ENCODE measurements at places on chromosomes 4 and X.

GRCh38 chr4:27917381-27917780 is 1056.7 kb downstream of the STIM2 start:
- DNase-seq: no peak

- DNase-seq: peak; percentile 18
Measured at GRCh38 chr4:7539659-7540058, 104.9 kb upstream of the PSAPL1 start.

DNA sequence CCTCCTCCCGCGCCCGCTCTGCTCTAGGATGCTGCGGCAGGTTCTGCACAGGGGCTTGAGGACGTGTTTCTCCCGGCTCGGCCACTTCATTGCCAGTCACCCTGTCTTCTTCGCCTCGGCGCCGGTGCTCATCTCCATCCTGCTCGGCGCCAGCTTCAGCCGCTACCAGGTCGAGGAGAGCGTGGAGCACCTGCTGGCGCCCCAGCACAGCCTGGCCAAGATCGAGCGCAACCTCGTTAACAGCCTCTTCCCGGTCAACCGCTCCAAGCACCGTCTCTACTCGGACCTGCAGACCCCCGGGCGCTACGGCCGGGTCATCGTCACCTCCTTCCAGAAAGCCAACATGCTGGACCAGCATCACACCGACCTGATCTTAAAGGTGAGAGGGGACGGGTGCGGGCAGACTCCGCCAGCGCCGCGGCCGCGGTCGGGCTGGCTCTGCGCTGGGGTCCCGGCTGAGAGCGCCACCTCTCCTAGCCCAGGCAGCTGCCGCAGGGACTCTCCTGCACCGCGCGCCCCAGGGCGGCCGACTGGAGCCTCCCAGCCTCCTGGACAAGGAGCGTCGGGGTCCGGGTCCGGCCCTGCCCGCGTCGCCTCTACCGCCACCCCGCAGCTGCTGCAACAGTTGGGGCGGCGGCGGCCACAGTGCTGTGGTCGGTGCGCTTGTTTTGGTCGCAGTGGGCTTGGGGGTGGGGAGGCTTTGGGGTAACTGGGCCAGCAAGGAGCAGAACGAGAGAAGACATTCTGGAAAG is at the start of gene PTCHD1:
PTCHD1 (plus strand) TSS at position 2 of the 752 bp plus-strand sequence; CDS start at position 29, 27 bp downstream.
- DNase-seq: no peak

GRCh38 chr4:28360681-28361080 is 1500.0 kb downstream of the STIM2 start:
- DNase-seq: no peak

- no peak for DNase-seq
Measured at GRCh38 chr4:90025248-90025647, 101.9 kb upstream of the CCSER1 start.

DNA sequence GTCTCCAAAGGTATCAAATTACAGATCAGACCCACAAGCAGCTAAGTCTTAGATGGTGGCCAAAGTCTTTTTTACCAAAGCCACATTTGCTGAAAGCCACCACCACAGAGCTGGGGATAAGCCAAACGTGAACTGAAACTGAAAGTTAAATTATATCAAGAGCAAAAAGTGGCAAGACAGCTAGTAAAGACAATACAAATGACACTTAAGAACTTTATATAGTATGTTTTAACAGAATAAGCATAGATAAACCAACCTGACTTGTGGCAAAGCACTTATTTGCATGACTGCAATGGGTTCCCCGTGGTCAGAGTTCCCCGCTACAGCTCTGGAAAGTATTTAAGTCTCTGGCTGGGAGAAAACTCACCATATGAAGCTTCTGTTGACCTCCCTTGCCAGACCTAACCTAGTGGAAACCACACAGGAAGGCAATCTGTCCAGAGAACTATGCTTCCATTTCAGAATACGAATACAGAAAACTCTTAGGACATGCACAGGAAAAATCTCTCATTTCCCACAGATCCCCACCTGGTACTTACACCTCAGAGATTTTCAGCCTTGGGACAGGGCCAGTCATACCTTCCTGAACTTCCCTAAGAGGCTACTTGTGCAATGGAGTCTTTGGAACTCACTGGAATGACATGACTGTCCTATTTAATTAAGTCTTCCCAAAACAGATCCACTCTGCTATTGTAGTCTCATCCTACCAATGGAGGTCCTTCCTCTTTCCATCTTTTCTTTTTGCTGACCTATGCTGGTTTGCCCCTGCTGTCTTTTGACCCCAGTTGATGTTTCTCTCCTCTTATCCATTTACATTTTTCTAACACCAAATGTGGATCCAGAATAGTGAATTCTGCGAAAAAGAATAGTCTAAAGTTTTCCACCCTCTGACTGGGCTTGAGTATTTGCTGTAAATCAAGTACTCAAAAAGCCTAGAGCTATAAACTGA is 225.1 kb downstream of the NR3C2 start:
- no peak for DNase-seq

DNA sequence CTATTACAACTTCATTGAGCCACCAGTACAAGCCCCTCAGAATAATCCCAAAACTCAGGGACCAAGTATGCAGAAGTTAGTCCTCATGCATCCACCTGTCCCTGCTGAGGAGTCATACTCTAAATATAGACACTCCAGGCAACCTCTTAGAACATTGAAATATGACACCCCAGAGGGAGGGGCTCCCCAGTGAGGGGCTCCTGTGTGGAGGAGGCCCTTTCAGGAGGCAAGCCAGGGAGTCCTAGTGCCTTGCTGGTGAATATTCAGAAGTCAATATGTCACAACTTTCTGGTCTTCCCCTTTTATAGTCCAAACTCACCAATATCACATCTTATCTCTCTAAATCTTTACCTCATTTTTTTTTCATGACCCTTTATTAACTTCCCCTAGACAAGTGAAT is 1.6 kb upstream of the ARMCX6 start:
- no peak for DNase-seq

DNA sequence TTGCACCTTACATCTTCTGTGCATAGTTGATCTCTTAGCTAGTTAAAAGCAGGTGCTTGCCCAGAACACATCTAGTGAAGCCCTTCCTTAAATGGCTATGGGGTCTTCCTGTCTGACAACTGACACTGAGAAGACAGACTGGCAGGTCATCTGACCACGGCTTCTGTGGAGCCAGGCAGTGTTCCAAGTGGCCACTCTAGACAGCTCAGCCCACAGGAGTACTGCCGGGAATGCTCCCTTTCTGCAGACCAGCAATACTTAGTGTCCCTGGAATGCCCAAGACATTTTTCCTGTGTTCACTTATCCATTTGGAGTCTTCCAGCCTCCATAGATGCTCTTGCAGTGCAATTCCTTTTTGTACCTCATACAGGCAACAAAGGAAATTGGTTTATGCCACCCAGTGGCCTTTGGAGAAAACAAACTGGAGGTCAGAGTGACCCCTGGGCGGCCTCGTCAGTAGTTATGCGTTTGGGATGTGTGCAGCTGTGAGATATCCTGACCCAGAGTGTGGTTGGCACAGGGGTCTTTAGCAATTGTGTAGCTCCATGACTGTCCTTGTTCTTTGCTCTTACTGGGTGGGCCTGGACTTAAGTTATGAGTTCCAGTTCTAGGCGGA is 335.5 kb downstream of the ARHGAP10 start:
- DNase-seq: no peak

DNA sequence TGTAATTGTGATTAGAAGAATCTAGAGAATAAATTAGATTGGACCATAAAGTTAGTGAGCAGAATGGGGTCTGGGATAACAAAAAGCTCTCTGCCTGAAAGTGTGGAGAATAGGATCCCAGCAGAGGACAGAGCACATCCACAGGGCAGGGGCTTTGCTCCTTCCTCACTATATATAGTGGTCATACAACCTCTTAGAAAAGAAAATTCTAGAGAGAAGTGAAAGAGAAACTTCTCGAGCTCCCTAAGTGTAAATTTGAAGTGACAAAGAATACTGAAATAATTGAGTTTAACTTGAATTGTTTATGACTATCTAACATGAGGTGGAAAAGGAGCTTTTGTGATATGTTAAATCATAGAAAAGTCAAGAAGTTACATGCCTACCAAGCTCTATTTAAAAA is 14.9 kb downstream of the ADAM29 start:
- DNase-seq: no peak

DNA sequence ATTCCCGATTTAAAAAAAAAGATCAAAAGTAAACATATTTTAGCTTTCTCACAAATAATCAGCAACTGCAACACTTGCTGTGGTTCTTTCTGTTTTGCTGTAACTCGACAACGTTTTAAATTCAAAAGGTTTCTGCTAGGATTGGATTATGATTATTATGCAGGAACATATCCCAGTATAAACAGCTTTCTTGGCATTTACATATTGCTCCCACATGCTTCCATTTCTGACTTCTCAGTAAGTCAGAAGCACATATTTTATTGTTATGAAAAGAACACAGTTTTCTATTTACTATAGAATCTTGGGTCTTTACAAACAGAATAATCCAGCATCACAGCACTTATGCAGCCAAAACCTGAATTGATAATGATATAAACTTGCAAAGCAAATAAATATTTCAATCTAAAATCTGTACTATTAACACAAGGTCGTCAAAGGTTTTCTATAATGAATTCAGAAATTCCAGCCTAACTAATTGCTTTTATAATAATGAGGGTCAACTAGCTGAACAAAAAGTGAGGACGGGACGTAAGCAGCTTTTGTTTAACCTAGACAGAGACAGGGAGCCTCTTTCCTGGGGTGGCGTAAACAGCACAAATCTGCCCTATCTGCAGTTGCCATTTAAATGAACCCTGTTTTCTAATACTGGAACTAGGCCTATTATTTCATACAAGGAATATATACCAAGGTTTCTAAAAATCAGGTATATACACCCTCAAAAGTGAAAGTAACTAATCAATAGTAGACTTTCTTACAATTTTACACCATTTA is 9.8 kb upstream of the PCDH18 start:
- DNase-seq: no peak

GRCh38 chr4:22932326-22932725 is 239.6 kb downstream of the GBA3 start:
- no peak for DNase-seq

- no peak for DNase-seq
Measured at GRCh38 chr4:169485086-169485485, 127.3 kb downstream of the NEK1 start.

- DNase-seq: no peak
Measured at GRCh38 chr4:139035650-139036049, 20.1 kb downstream of the NOCT start.

- DNase-seq: no peak
Measured at GRCh38 chr4:171235521-171235920, 577.7 kb upstream of the GALNTL6 start.

- no peak for DNase-seq
Measured at GRCh38 chr4:1541449-1542225, 135.4 kb upstream of the NKX1-1 start.

DNA sequence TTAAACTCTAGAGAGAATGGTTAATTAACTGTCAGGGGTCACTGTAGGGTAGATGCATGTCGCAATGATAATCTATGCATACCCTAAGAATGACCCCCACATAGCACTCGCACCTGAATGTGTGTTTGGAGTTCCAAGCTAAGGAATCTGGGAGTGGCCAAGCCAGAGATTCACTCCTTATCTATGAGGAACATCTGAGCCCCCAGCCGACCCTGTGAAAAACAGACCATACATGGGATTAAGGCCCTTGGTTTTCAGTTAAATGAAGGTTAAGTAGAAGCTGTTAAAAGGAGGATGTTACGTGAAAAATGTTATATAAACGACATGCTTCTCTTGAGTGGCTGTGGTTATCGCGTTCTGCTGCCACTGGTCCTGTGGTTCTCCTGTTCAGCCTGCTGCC is 147.2 kb downstream of the RELL1 start:
- DNase-seq: no peak

- DNase-seq: no peak
Measured at GRCh38 chrX:154873329-154873728, 12.8 kb upstream of the F8A1 start.

Data from stimulated activated CD4-positive, alpha-beta T cell treated with anti-CD3 and anti-CD28 coated beads, Interleukin-2, amount 100 ng/mL, for 48 hours (primary cell).